ENCODE measurements at places on chromosomes 2 and 18.

GRCh38 chr2:204691911-204692510 lies 146.7 kb downstream of the PARD3B start:
- no peak for DNase-seq

DNA sequence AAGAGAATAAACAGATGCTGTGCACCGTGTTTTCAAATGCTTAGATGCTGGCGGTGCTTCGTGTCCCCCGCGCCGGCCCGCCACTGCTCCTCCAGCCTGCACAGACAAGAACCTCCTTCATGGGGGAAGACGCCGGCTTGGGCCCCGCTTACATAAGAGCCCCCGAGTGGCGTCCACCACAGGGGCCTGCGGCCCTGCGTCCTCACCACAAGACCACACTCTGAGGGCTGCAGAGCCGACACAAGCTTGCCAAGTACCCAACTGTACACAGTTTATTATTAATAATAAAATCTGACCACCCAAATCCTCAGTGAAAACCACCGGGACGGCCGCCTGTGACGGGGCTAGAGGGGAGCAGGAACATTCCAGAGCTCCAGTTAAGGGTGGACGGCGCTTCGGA lies 232.2 kb downstream of the HDAC4 start:
- DNase-seq = no peak

- no peak for DNase-seq
Observed at GRCh38 chr2:201926067-201926466, 107.6 kb upstream of the FZD7 start.

DNA sequence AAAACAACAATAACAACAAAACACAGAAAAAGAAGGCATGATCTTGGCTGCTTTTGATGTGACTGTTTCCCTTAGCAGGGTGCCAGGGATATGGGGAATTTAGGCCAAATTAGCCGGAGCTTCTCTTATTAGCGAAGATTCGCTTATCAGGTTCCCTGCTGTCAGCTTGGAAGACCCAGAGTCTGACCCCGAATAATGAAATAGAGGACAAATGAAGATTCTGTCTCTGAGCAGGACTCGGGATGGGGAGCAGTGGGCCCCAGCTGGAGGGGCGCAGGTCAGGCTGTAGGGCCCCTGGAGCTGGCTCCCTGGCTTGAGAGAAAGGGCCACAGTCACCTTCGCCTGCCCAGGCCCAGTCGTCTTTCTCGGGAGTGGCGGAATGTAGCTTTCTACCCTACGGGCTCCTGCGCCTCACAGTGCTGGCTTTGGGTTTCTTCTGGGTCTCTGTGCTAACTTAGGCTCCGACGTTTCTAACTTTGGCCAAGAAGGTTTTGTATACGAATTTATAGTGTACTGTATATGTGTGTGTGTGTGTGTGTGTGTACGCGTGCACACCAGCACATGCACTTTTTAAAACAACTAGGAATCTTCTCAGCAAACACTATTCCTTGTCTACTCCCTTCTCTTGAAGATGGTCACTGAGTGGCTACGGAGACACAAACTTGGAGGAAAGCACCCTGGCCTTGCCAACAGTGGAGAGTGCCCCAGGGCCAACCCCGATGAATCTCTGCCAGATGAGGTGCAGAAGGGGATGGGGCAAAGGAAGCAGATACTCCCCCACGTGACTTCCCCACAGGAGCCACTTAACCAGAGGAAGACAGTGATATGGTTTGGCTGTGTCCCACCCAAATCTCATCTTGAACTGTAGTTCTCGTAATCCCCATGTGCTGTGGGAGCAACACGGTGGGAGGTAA lies 195.6 kb upstream of the COPS8 start:
- DNase-seq = no peak

DNA sequence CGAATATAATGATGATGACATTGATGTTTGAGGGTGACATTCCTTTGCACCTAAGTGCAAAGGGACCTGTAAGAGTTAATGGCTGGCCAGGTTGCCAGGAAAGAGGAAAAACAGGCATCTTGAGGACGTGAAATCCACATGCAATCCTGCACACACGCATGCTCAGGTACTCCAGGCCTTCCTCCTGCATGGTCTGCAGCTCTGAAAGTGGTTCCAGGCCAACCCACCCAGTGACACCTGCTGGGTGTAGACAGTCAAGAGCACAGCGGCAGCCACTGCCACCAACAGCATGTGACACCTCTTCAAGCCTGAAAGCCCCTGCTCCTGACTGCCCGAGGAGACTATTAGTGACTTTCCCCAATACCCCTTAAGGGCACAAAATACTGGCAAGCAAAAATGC lies 101.6 kb downstream of the PIEZO2 start:
- DNase-seq = no peak

DNA sequence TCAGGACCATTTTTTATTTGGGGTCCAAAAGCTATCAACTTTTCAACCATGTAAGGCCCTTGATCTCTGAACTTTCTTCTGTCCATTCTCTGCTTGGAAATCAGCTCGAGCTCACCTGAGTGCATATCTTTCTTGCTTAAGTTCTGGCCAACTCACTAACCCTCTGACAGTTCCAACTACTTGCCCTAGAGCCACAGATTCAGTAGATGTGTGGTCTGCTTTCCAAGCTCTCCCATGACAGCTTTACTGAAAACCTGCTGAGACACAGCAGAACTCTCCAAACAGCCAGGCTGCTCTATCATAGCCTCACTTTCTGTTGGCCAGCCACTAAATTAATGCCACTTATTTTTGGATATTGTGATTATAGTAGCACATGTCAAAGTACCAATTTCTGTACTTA lies 21.2 kb upstream of the IKZF2 start:
- no peak for DNase-seq

DNA sequence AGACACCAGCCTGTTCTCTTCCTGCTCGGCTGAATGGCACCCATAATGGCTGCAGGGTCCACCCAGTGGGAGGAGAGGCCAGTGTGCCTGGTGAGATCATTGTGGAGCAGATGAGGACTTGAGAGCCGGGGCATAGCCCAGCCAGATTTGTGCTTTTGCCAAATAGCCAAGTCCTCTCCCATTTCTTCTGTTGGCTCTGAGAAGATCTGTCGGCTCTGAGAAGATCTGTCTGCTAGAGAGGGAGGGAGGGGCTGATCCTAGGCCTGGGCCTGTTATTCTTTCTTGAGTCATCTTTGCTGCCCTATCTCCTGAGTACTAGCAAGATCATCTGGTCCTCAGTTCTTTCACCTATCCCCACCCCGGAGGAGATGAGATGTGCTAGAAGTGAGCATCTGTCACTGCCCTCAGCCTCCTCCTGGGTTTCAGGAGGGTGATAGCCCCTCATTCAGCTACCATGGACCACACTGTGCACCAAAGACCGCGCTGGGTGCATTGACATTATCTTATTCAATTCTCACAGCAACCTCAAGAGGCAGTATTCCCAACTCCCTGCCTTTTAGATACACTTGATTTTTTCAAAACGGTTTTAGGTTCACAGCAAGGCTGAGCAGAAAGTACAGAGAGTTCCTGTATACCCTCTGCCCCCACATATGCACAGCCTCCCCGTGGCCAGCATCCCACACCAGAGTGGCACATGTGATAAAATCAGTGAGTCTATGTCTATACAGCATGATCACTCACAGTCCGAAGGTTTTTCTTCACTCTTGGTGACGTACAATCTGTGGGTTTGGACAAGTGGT lies 98.6 kb downstream of the CAPN13 start:
- no peak for DNase-seq

- no peak for DNase-seq
Observed at GRCh38 chr2:152603166-152603565, 114.1 kb downstream of the PRPF40A start.

- DNase-seq = no peak
Observed at GRCh38 chr18:46449033-46449432, 208.0 kb downstream of the LOXHD1 start.

DNA sequence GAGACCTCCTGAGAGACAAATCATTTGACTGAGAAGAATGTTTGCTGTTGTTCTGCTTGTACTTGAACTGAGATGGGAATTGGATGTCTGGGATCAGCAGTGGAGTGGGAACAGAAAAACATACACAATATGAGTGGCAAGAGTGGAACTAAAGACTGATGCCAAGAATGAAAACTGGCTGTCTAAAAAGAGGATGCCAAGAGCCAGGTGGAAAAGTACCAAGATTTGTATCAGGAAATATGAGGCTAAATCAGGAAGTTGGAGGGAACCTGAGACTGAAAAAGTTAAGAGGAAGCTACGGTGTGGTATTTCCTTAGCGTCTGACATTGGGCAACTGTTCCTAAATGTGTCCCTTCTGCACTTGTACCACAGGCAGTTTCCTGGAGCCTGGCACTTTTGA lies 440.9 kb upstream of the CELF4 start:
- no peak for DNase-seq

DNA sequence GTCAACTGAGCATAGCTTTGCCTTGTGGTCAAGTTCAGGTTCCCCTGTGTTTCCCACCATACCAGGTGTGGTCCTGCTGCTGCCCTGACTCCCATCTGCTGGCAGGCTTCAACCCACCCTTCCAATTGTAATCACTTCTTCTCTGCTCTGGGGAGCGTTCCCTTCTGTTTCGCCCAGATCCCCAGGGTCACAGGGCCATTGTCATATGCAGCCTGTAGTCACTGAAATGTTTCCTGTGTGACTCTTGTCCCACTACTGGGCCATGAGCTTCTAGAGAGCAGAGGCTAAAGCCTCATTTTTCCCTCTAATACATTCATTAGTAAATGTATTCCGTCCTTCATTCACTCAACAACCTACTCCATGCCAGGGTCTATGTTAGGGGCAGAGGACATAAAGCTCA lies 75.0 kb upstream of the LAPTM4A start:
- no peak for DNase-seq

DNA sequence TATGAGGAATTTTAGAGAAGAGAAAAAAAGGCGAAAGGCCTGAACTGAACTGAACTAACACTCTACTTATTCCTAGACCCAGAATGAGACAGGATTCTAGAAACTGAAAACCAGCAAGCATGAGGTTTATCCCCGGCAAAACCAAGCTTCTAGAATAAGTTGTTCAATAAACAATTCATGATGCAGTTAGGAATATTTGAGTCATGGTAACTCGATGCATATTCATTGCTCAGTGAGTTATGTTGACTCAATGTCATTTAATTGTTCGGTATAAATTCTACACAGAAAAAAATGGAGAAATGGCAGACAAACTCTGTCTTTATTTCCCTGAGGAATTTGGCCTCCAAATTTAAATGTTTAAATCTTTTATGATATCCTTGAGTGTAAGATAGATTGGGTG lies 321.5 kb downstream of the SATB2 start:
- no peak for DNase-seq
